ENCODE measurements at places on chromosomes 2 and 18.

DNA sequence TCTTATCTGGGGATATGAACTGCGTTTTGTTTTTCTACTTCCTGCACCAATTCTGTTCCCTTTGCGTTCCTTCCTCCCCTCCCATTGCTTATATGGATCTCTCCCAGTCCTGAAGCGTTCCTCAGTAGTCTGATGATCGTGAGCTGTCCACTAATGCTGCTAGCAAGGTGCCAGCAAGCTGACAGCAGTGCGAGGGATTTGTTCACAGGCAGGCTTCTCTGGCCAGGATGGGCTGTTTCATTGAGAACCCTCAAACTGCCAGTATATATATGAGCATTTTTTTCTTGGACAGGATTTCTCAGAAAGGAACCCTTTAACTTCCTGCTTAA lies 40.1 kb downstream of the GTF3C3 start:
- no peak for DNase-seq

DNA sequence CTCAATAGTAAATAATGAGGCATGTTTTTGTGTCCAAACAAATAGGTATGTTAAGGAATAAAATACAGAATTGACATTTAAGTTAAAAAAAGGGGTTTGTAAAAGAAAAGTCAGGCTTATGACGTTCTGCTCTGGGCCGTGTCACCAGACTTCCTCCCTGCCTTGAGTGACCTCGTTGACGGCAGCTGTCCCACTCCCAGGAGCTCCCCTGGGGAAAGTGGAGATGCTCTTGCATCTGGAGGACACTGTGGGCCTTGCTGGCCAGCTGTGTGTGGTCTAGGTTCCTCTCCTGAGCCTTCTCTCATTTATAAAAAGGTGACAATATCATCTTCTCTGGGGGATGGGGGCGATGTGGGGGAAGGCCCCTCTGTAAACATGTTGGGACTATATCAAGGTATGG lies 196.2 kb downstream of the CLIP4 start:
- DNase-seq = no peak

- no peak for DNase-seq
Observed at GRCh38 chr18:21031845-21032244, 79.8 kb downstream of the ROCK1 start.

- DNase-seq = no peak
Observed at GRCh38 chr2:54964816-54965215, 85.4 kb downstream of the RTN4 start.

GRCh38 chr2:114346658-114347057 lies 95.8 kb upstream of the DPP10 start:
- DNase-seq = no peak

DNA sequence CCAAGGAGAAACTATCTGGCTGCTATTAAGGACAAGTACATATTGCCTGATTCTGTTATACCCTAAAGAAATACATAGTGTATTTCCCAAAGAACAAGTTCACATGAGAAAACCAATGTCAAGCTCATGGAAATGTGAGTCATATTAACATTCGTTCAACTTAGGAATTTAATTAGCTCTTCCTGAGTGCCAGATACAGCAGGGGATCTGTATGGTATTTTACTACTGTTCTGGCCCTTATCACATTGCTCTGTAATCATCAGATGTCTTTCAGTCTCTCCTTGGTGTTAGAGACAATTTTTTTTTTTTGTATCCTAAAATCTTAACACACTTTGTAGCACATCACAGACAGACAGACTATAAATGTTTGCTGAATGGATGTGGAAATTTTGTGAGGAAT lies 395.0 kb upstream of the CRIM1 start:
- DNase-seq = no peak

GRCh38 chr2:217360781-217361482 lies 501.1 kb upstream of the TNP1 start:
- DNase-seq = peak; percentile 26

DNA sequence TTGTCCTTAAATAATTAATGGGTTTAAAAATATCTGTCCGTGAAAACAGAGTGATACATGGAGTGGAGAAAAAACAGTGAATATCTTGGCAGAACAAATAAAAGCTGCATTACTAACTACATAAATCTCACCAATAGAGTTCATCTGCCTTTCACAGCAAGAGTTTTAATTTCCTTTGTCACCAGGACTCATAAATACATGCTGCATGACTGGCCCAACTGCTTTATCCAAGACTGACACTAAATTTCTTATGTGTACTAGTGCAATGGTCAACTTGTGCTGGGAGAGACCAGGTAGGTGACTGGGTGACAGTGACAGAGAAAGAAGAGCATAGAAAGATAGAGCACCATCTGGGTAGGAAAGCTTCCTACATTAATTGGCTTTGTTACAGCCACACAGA lies 402.8 kb downstream of the RAD51AP2 start:
- no peak for DNase-seq

DNA sequence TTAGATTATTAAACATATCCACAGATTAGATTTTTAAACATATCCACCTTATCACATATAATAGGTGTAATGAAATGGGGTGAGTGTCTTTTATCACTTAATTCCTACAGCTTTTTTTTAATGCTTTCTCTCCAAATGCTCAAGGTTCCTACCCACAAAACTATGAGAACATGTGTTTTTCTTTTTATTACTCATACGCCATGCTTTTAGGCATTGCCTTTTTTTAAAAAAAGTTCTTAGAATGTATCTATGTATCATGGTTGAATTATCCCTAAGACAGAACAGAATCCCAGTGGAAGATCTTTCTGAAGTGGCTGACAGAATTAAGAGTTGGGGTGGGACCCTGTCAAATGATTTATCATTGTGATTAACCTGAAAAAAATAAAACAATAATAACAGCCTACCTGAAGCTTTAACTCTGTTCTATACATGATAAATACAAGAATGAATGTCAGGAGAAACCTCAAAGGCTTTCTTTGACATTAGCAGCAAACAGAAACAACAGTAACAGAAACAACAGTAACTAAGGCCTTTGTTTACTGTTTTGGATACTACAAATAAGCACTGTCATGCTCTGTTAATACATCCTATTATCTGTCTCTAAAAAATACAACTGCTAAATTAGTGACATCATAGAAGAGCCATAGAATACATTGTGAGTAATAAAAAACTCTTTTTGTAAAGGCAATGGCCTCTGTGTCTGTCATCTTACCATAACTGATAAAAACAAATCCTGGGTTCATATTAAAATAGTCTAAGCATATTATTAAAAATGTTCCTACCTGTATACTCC lies 4.1 kb upstream of the ZNF397 start:
- DNase-seq = no peak

GRCh38 chr2:65742977-65743376 lies 310.6 kb upstream of the SPRED2 start:
- no peak for DNase-seq

DNA sequence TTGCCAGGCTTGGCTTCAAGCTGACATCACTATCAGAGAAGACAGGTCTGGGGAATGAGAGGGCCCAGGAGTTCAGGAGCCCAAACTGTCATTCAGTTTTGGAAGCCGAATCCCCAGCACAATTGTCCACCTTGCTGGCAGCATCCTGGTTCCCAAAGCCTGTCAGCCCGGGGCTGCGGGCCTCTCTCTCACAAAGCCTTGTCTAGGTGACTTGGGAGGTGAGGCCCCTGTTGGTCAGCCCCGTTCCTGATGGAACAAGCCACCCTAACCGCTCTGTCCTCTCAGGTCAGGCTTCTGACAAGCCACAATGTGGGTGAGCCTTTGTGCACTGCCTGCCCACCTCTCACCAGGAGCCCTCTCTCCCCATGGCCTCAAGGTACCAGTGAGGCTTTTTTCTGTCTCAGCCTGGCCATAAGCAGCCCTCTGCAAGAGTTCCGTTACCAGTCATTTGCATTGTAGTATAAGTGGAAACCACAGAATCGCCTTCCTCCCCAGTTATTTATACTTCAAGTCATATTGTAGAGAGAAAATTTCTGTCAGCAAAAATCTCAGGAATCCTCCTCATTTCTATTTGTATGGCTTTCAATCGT lies 100.6 kb downstream of the MSH2 start:
- no peak for DNase-seq

DNA sequence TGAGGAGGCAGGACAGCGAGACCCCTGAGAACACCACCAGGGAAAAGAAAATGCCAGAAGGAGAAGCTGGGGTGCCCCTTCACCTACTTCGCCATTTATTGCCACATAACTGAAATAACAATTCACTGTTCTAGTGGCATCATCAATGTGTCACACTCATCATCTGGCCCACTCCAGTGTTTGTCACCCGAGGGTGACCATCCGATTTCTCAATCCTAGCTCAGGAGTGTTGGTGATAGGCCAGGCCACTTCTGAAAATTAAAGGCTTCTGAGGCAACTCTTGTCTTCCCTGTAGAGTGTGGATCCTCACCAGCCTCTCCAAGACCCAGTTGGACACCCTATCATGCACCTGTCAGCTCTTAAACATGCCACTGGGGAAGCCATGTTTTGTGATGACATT lies 62.9 kb upstream of the BZW1 start:
- DNase-seq = no peak

DNA sequence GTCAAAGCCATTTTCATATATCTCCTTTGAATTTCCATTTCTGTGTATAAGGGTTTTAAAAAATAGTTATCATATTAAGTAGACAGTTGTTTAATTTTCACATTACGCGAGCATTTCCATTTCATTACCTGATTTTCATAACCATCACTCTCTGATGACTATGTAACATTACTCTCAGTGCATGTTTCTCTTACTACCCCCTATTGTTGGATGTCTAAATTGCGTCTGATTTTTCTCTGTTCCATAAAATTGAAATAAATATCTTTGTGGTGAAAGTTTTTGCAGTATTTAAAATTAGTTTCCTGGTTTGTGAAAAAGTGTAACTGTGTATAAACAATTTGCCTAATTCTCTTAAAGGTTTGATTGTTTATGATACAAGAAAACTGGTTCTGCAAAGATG lies 123.8 kb downstream of the MYO1B start:
- DNase-seq = no peak

- DNase-seq = no peak
Observed at GRCh38 chr2:2547451-2547850, 216.4 kb upstream of the MYT1L start.

DNA sequence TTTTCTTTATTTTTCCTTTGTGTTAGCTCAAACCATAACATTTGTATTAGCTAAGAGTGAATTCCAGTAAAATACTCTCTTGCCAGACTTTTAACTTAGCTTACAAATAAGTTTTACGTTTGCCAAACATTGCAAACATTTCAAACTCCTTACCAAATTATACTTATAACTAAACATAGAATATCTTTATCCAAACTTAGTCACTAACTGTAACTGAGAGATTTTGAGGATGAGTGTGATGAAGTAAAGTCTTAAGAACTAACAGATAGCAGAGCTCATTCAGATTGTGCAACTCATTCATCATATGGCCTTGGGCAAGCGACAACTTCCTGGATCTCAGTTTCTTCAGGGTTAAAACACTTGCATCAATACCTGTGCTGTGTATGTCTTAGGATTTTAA lies 533.7 kb downstream of the TDRD15 start:
- DNase-seq = no peak

DNA sequence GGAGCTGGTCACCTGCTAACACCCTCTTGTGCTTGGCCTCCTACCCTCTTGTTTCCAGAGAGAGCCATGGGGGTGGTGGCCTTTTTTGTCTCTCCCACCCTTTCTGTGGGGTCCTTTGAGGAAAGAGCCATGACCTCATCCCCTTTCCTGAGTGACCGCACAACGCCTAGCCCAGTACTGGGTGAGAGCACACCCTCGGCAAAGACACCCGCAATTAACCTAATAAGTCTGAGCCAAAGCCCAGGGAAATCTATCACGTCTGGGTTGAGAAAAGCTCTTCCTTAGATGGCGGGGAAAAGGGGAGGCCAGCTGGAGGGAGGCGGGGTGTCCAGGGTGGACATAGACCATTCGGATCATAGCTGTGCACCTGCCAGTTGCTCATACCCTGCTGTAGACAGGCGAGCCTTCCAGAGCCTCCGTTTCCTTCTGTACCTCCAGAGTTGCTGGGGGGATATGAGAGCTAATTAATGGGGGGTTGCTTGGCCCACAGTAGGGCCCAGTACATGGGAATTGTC lies 93.7 kb upstream of the MCFD2 start:
- DNase-seq = no peak

- DNase-seq = peak; percentile 39
Observed at GRCh38 chr2:104812286-104812685, 41.6 kb upstream of the POU3F3 start.

DNA sequence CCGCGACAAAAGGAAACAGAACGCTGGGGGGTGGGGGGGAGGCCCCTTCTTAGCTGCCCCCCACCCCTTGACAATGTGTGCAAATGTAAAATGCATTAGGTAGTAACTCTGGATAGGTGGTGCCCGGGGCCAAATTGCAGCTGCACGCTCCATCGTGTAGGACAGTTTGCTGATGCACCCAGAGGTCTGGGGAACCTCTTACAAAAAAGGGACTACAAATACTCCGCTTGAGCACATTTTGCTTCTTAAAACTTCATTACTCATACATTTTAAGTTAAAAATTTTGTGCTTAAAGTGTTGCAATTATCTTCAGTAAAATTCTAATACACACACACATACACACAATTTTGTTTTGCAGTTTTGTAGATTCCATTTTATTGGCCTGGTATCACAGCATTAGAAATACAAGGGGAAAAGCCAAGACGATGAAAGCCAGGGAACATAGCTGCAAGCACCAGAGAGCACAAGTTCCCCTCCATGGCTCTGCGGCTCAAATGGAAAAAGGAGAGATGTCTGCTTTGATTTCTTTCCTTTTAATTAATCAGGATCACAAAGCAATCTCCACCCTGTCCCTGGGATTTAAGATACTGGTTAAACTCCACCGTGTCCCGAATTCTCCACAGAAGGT lies 582.1 kb downstream of the ZEB2 start:
- DNase-seq = no peak

GRCh38 chr2:70068119-70068518 lies 19.2 kb upstream of the PCBP1 start:
- no peak for DNase-seq

DNA sequence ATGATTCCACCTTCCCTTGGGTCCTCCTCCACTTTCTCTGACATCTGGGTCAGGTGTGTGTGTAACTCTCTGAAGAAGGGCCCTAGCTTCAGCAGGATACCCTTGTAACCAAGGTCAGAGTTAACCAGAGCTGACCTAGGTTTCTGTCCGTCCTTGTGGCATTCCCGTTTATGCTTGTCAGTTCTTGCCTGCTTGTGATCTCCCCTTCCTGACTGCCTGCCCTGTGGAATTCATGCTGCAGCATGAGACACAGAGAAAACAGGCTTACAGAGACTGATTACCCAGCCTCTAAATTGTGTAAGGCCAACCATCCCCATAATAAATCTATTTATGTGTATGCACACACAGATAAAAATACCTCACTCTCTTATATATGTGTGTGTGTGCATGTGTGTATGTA lies 22.8 kb downstream of the NXPH2 start:
- no peak for DNase-seq

DNA sequence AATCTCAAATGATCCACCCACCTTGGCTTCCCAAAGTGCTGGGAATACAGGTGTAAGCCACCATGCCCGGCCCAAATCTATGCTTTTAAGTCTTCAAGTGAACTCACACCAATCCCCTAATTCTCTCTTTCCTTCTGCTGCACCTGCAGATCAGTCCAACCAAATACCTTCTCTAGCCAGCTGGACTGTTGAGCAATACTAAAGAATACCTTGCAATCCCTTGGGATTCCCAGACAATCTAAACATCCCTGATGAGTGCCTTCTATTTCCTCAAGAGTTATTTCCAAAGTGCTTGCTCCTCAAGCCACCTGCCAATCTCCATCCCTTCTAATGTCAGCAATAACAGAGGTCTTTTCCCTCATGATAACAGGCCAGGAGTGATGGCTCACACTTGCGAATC lies 48.6 kb downstream of the SF3B1 start:
- no peak for DNase-seq

Data from SW480 (cell line).